ENCODE measurements at places on chromosomes 13 and 19.

GRCh38 chr13:31046711-31047279, 114.3 kb downstream of the TEX26 start:
- no peak for DNase-seq

DNA sequence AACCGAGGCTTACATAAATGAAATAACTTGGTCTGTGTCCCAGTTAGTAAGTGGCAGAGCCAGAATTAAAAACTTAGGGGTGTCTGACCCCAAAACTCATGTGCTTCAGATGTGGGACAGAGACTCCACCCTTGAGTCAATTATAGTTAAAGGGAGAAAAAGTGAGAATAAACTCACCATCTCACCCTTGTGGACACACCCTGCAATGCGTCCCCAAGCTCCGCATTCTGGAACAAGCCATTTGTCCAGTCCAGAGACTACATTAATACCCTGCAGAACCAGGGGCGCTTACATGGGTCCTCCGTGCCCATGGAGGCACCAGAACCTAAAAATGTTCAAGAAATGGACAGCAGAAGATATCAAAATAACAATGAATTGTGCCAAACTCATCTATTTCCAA, 207.0 kb upstream of the ZNF507 start:
- no peak for DNase-seq

GRCh38 chr19:49614096-49614833, 23.3 kb downstream of the PRR12 start:
- DNase-seq, result no peak

DNA sequence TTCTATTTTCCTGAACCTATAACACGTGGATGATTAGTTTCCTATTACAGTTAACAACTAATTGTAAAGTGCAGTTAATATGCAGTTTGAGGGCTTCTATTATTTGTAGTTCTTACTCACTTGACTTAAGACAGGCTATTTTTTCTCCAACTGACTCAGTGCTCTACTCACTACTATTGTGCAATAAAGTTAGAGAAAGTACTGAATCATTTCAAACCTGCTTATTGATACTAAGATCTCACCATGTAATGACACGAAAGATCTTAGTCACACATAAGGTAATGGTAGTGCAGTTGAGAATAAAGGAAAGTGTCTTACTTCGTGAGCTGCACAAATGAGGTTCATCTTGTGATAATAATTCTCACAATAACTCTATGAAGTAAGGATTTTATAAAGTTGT, 22.8 kb upstream of the ITM2B start:
- DNase-seq, result peak; percentile 83

DNA sequence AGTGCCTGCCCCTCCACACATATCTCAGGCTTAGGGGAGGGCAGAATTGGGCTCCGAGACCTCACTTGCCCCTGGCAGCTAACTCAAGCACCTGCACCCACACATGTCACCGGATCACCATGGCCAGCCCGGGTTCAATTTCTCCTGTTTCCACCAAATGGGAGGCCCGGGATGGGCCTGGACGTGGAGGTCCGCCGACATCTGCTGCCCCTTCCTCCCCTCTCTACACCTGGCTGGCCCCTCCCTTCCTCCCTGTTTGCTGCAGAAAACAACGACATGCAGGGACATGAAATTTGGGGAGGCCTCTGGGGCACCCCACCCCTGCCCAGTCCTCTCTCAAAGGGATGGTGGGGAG, 1.3 kb downstream of the PRKD2 start:
- no peak for DNase-seq

DNA sequence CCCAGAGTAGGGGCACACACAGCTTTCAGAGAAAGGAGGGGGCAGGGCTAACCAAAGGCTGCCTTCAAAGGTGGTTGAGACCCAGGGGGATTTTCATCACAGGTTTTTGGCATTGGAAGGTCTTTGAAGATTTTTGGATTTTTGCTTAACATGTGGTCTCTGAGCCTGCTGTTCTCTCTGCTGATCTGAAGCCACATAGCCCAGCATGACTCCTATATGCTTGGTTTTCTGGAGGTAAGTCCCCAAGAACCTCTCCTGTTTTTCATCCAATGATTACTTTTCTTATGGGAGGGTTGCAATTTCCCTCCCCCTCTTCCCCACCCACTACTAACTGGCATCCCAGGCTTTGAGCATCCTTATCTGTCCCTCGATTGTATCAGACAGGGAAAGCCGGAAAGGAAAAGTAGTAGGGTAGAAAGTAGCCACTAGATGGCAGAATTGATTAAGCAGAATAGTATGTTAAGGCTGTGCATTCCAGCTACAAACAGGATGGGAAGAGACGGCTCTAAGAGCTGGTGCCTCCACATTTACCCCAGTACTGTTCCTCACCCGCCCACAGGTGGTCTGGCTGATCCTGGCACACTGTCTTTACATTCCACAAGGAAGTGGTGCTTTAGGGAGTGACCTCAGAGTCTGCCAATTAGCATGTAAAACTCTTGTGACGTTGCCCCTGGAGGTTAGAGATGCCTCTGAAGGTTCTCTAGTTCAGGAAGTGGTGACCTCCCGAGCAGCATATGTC, 218.9 kb upstream of the EDNRB start:
- no peak for DNase-seq

DNA sequence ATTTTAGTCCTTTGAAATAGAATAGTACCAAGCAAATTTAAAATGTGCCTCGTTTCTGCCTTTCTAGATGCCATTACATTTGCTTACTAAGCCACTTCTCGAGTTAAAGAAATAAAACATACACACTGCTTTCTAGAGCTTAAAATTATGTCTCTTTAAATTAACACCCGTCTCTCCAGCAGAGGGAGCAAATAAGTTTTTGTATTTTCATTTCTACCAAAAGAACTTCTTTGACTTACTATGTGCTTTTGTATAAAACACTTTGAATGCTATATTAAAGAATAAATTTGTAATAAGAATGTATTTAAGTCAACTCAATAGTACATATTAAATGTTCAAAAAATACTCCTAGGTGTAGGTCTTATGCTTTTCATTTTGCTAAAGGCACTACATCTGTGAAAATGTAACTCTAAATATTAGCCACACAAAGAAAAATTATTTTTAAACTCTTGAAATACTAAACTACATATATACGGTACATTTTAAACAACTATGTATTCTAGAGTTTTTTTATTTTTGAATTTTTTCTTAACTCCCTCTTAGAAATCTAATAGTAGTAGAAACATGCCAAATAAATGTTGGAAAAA, 269.3 kb upstream of the MIR17HG start:
- DNase-seq, result no peak

DNA sequence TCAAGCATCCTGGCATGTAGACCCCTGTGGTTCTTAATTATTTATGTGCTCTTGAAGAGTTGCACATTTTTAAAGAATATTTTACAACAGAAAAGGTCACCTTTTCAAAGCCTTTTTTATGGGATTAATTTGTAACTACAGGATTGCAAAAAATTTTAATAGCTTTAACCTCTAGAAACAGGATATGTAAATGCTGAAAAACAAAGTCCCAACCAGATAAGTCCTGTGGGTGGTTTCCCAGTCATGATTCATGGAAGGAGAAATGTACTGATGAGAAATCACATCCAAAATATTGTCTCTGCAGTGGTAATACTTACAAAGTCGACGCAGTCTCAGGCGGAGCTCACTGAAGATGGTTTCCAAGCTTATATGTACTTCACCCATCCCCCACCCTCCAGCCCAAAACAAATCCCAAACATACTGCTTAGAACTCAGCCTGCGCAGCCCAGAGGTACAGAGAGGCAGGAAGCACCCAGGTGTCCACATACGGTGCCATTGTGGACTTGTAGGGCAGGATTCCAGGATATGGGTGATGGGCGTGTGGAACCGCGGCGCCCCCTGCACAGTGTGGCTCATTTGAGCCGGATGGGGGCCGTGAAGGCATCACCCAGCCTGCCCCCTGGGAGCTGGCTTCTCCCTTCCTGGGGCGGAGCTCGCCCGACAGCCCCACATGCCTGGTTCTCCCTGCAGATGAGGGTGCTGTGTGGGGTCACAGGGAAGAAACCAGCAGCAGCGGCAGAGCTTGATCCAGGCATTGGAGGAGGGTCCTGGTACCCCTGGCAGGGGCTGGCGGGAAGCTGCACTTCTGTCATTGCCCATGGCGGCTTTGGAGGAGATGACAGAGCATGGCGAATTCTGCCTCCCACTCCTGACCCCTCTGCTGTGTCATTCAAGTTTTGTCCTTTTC, 101.2 kb downstream of the ATP11A start:
- DNase-seq, result no peak

DNA sequence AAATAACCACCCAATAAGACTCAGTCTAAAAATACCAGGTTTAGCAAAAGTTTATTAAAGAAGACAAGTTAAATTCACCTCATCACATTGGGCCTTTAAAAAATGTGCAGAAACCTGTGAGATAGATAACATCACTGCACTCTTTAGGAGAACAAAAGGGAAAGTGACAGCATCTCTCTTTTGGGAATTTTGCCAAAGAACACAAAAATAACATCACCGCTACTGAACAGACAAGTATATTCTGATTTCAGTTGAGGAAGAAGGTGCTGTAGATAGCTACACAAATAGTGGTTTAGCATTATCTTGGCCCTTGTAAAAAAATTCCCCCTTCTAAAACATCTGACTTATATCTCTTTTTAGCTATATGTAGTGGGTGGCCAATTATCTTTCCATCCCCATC, 244.7 kb downstream of the VWA8 start:
- DNase-seq, result no peak

DNA sequence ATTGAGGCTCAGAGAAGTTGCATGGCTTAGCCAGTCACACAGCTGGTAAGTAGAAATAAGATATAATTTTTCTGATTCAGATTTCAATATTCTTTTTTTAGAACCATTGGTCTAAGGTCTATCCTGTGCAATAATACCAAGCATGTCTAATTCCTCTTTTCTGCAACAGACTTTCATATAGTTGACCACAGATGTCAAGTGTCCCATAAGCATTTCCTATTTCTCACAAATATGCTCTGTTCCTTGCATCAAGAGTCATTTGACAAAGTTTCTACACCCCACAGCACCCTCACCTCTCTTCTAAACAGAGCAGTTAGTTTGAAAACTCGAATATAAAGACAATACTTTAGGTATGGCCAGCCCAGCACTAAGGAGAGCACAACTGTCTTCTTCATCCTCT, 26.8 kb upstream of the SACS start:
- DNase-seq, result peak; percentile 83

DNA sequence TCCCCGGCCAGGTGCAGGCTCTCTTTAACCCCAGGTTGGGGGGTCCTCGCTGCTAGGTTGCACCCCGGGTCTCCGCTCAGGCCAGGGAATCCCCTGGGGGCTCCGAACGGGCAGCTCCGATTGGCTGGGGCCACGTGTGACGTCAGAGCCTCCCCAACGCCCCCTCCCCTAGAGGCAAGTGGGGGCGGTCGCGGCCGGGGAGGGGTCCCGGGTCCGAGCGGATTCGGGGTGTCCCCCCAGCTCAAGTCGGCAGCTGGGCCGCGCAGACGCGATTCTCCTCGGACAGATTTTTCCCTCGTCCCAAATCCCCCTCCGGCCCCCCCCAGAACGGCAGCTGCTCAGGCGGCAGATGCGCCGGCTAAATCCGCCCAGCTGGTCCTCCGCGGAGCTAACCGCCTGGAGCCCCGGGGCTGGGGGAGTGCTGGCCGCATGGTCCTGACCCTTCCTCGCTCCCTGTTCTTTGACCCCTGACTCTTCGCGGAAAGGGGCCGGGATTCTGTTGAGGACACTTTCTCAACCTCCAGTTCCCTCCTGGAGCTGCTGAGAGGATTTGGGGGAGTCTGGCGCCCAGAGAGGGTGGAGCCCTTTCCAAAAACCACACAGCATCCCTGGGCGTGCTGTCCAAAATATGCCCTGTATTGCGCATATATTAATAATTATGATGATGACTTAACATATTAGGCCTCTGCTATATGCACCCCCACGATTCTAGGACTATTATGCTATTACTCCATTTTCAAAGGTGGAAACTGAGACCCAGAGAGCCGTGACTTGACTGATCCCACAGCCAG, 25.4 kb upstream of the SEMA6B start:
- no peak for DNase-seq

- DNase-seq, result no peak
Observed at GRCh38 chr19:35868823-35869326, 501 bp downstream of the APLP1 start.

DNA sequence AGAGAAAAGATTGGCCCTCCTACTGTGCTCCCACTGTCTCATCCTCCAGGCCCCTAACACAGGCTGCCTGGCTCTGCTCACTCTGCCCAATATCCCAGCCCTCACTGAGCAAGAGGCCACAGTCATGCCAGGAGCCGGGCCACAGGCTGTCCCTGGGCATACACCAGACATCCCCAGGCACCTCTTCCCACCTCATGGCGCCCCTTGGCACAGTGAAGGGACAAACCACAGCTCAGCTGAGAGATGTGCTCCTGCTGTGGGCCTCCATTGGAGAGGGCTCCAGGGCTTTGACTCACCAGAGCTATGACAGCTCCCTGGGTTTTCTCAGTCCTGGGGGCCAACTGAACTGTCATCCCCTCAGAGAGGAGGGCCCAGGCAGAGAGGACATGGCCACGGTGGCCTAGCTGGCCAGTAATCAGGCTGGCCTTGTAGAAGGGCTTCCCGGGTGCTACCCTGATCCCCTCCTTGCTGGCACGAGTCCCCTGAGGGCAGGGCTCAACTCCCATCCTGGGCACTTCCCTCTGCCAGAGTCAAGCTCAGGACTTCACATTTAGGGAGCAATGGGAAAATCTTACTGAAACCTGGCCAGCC, 220.9 kb downstream of the TUBA3C start:
- DNase-seq, result no peak

GRCh38 chr19:30873691-30874090, 475.5 kb downstream of the TSHZ3 start:
- no peak for DNase-seq

DNA sequence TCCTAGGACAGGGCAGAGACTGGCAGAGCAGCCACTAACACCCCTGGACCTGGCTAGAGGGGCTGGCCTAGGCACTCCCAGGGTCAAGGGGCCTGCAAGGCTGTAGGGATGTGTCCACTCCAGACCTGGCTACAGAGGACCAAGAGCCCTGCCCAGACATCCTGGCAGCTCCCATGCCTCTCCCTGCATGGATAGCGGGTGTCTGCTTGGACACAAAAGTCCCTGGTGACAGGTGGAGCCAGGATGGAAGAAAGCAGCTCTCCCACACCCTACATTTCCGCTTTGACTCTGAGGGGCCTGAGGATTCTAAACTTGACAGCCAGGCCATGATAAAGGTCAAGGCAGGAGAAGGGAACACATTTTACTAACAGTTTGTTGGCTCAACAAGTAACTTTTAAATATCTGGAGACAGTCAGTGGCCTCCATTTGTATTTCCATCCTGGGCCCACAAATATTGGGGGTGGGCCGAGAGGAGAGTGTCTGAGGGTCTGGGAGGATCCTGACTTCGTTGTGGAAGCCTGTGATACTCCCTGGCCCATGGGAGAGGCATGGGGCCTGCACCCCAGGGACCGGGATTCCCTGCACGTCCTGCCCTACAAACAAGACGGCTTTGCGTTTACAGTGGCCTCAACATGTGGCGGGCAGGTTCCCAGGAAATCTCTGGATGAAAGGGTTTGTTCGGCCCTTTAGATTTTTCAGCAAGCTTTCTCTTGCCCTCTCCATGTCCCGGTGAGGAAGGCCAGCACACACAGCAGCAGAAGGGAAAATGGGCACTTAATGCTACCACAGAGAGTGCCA, 19.8 kb upstream of the SLC7A9 start:
- DNase-seq, result no peak

GRCh38 chr13:99418103-99418842, 83.0 kb upstream of the TM9SF2 start:
- DNase-seq, result no peak

GRCh38 chr13:46810440-46810839, 13.5 kb upstream of the ESD start:
- no peak for DNase-seq

- DNase-seq, result no peak
Observed at GRCh38 chr19:44002212-44002565, 568 bp upstream of the ZNF230 start.

- no peak for DNase-seq
Observed at GRCh38 chr13:29287237-29287636, 308.3 kb downstream of the SLC7A1 start.

Data from SIG-M5 (cell line).